Kidney capillary endothelial cell (primary cell): ENCODE measurements at places on chromosomes 1 and 21.

DNA sequence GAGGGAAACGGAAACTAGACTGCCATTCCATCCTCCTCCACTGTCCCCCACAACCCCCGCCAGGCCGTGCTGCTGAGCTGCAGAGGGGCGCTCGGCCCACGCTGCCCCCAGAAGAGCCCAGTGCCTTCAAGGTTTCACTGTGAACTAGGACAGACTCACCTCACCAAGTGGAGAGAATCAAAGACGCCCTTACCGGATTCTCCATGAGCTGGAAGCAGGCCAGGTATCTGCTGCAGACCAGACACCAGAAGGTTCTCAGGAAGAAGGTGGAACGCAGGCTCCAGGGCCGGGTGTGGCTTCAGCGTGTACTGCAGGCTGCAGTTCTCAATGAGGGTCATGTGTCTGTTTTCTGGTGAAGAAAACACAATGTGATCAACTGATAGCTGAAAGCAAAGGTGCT lies 30.6 kb downstream of the NPHP4 start:
- peak; percentile 38 for DNase-seq

- DNase-seq: no peak
Measured at GRCh38 chr1:184060316-184060715, 8.8 kb downstream of the TSEN15 start.

DNA sequence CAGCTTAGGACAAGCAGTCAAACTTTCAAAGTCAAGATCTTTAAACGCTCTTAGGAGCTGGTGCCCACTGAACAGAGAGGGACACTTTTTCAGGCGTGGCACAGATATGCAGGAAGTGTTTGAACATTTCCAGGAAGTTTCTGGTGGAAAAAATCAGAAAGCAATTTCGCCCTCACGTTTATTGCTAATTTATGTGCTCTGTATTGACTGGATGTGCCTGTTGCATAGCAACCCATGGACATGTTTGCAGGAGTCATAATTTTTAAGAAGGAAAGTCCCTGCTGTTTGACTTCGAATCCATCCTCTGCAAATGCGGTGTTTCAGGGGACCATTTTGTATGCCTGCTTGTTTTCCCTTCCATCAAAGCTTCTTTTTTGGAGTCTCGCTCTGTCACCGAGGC lies 239.9 kb upstream of the IRF2BP2 start:
- DNase-seq: no peak

DNA sequence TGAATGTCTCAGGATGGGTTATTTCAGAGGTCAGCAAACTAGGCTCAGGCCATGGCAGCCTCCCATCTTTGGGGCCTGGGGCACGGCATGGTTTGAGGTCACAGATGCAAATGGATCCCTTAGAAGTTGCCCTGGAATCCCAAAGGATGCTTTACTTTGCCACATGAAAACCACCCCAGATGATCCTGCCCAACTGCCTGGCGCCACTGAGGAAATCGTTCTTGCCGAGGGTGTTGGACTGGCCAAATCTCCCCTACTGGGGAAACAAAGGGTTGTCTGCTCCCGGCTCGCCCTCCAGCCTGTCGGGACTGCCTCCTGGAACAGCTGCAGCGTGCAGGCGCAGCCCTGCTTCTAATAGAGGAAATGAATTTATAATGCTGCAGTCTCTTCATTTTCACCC lies 173.0 kb upstream of the LMO4 start:
- DNase-seq: no peak

DNA sequence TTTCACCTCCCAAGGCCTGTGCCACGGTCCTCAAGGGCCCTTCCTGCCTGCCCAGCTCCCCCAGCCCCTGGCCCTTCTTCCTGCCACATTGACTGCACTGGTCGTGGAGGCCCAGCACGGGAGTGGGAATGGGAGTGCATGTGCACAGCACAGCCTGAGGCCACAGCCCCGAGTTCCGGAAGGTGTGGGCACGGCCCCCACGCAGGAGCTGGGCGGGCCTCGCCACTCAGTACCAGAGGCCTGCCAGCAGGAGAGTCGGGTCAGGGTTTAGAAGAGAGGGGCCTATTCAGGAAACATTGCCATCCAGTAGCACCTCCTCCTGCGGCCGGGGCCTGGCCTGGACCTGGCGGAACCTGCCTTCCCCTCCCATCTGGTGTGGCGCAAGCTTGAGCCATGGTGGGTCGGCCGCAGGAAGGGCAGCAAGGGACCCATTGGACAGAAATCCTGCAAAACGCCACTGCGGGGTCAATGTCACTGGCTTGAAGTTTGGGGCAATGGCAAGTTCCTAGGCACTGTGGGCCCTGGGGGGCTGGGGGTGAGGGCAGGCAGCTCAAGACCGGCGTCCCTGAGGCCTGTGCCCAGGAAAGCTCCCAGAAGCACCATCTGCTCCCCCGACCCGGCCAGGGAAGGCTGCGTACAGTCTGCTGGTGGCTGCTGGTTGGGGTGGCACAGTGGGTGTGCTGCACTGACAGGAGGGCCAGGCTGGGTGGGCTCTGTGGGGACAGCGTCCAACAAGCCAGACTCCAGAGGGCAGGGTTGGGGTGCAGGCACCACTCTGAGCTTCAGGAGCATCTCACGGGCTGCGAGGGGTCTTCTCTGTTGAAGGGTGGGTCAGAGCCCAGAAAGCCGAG lies 1.8 kb upstream of the TMEM52 start:
- no peak for DNase-seq

- DNase-seq: no peak
Measured at GRCh38 chr1:87717157-87717670, 388.5 kb downstream of the LMO4 start.

- no peak for DNase-seq
Measured at GRCh38 chr21:41142051-41142795, 25.7 kb upstream of the BACE2 start.

DNA sequence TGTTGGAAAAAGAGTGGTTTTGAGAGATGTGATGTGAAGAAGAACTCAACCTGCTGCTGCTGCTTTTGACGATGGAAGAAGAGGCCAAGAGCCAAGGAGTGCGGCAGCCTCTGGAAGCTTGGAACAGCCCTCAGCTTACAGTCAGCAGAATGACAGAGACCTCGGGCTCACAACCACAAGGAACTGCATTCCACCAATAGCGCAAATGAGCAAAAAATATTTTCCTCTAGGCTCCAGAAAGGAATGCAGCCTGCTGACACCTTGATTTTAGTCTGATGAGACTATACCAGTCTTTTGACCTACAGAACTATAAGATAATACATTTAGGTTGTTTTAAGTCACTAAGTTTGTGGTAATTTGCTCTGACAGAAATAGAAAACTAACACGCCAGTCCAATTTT lies 10.2 kb downstream of the SDHB start:
- no peak for DNase-seq
